ENCODE measurements at places on chromosomes 12 and 14.

DNA sequence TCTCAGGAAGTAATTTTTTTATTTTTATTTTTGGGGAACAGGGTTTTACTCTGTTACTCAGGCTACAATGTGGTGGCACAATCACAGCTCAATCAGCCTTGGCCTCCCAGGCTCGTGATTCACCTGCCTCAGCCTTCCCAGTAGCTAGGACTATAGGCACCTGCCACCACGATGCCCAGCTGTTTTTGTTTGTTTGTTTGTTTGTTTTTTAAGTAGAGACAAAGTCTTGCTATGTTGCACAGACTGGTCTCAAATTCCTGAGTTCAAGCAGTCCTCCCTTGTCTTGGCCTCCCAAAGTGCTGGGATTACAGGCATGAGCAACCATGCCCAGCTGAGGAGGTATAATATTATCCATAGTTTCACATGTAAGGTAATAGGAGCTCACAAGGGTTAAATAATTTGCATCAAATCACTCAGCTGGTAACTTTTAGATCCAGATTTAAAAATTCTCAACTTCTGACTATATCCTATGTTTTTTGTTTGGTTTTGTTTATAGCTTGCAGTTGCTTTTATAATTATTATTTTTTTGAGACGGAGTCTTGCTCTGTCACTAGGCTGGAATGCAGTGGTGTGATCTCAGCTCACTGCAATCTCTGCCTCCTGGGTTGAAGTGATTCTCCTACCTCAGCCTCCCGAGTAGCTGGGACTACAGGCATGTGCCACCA is 629.3 kb downstream of the DIO2 start:
- DNase-seq, result no peak

GRCh38 chr12:114168061-114168460 is 201.9 kb upstream of the RBM19 start:
- DNase-seq, result no peak

GRCh38 chr12:31008241-31008761 is 65.4 kb upstream of the DDX11 start:
- no peak for DNase-seq

DNA sequence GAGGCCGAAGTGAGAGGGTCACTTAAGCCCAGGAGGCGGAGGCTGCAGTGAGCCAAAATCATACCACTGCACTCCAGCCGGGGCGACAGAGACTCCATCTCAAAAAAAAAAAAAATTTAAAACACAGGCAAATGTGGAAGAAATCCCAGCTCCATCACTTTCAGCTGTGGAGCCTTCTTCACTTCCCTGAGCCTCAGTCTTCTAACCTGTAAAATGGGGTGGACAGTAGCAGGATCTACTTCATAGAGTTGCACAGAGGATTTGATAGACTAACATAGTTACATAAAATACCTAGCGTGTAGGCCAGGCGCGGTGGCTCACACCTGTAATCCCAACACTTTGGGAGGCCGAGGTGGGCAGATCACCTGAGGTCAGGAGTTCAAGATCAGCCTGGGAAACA is 26.5 kb downstream of the PHETA1 start:
- no peak for DNase-seq

All from activated CD4-positive, alpha-beta T cell treated with anti-CD3 and anti-CD28 coated beads, Interleukin-2, amount 50 U/mL, for 24 hours (primary cell).